ENCODE measurements at places on chromosomes 7 and 10. TPM values are rescaled to one million over a fixed set of nuclear protein-coding genes. Genes with fewer than 3 reads are reported as not detected.

CXCL12 gene
- total RNA-seq, result 198 TPM

SSC4D gene
- total RNA-seq, result 3.7 TPM

HOXA13 gene
- not detected for total RNA-seq

CACNB2 gene
- total RNA-seq, result 3.8 TPM

PPIA gene
- total RNA-seq, result 1,829 TPM

NUDT13 gene
- 0.70 TPM for total RNA-seq

DMTF1 gene
- 169 TPM for total RNA-seq

MCM10 gene
- 4.8 TPM for total RNA-seq

WNT2 gene
- 0.47 TPM for total RNA-seq

BTBD16 gene
- 0.41 TPM for total RNA-seq

GATA3 gene
- 26.7 TPM for total RNA-seq

CARD11 gene
- 1.8 TPM for total RNA-seq

ATG9B gene
- 0.70 TPM for total RNA-seq

CPA2 gene
- total RNA-seq, result 0.18 TPM

OR2A5 gene
- total RNA-seq, result not detected

NRP1 gene
- 170 TPM for total RNA-seq

MXI1 gene
- 44.6 TPM for total RNA-seq

TUBAL3 gene
- not detected for total RNA-seq

LIPJ gene
- total RNA-seq, result 0.23 TPM

OR2A12 gene
- total RNA-seq, result not detected

FZD8 gene
- 34.4 TPM for total RNA-seq

VWDE gene
- 3.1 TPM for total RNA-seq

INHBA gene
- total RNA-seq, result 11.3 TPM

CHAT gene
- total RNA-seq, result not detected

ANK3 gene
- total RNA-seq, result 189 TPM

SPDYE2B gene
- total RNA-seq, result not detected

FRMD4A gene
- total RNA-seq, result 63.1 TPM

GIMAP4 gene
- total RNA-seq, result 24.2 TPM

CDNF gene
- 3.1 TPM for total RNA-seq

PLXDC2 gene
- total RNA-seq, result 48.1 TPM

PITX3 gene
- 3.7 TPM for total RNA-seq

ARHGAP22 gene
- 1.3 TPM for total RNA-seq

TMEM176A gene
- total RNA-seq, result 71.8 TPM

LEP gene
- 0.70 TPM for total RNA-seq

SPDYE9 gene
- not detected for total RNA-seq

LIPK gene
- not detected for total RNA-seq

KAZALD1 gene
- 12.7 TPM for total RNA-seq

LIPA gene
- 36.6 TPM for total RNA-seq

PODXL gene
- total RNA-seq, result 127 TPM

FBXL13 gene
- total RNA-seq, result 3.2 TPM

PNLIPRP2 gene
- not detected for total RNA-seq

AKR1D1 gene
- total RNA-seq, result 0.06 TPM

HOXA4 gene
- total RNA-seq, result 3.7 TPM

CCDC172 gene
- total RNA-seq, result not detected

XRCC2 gene
- total RNA-seq, result 4.1 TPM

ANTXRL gene
- total RNA-seq, result not detected

SOSTDC1 gene
- 28.8 TPM for total RNA-seq

SH2B2 gene
- total RNA-seq, result 12.2 TPM

RAB19 gene
- 4.7 TPM for total RNA-seq

RNLS gene
- 19.2 TPM for total RNA-seq

PVRIG gene
- total RNA-seq, result not detected

BRAF gene
- 55.8 TPM for total RNA-seq

ADAMTS14 gene
- 4.0 TPM for total RNA-seq

SLC18A3 gene
- not detected for total RNA-seq

FAM221A gene
- 11.1 TPM for total RNA-seq

CCDC186 gene
- 20.3 TPM for total RNA-seq

ASZ1 gene
- not detected for total RNA-seq

NYAP1 gene
- total RNA-seq, result 2.9 TPM

HPSE2 gene
- total RNA-seq, result 4.0 TPM

Data from metanephros (tissue), 2 donors.